ENCODE measurements at places on chromosomes 12 and 14.

DNA sequence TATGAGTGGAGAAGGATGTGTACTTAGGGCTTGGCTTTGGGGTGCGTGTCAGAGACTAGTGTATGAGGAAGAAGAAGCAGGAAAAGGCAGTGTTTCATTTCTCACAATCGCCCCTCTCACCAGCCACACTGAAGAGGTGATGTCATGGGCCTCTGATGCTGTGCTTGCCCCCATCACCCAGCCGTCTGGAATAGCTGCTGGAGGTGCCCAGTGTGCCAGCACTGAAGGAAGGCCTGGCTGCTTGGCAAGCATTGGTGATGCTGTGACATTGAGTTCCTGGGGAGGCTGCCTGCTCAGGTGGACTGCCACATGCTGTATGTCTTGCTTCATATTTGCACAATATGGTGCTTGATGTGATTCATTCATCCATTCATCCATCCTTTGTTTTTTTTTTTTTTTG is 56.2 kb downstream of the CRADD start:
- no peak for DNase-seq

DNA sequence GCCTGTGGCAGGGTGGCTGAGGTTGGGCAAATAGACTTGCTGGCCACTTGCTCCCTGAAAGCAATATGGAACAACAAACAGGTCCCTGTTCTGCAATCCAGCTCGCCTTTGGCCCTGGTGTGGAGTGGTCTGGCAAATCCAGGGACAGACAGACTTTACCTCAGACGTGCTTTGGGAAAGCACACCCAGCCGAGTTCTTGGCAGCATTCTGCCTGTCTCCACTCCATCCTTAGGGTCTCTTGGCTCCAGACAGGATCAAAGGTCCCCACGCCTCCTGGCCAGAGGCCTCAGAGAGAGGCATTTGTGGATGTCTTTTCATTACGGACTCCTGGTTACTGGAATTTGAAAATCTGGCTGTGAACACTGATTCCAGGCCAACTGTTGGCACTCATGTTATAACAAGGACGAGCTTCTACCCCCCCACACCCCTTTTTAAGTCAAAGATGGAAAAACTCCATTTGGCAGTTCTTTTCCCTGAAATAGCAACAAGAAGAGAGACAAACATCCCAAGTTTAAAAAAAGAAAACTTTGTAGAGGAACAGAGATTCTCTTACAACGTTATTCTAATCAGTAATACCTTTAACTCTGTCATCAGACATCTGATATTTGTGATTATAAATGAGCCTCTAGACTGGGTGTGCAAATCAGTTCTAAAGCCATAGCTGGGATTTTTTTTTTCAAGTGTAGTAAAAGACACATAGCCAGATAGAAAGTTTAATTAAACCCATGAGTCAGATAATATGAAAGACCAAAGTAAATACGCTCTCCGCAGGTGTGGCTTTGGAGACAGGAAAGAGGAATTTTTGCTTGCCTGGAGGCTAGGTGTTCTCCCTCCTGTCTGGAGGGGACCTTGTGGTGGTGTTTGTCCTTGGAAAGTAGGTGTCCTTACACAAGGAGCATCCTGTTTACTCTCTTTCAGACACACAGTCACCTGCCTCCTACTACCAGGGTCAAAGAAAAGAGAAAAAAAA is 60.7 kb downstream of the GALNT8 start:
- no peak for DNase-seq

GRCh38 chr12:27802511-27802910 is 22.5 kb upstream of the MANSC4 start:
- DNase-seq = no peak

GRCh38 chr14:68361231-68361630 is 431.6 kb downstream of the ZFP36L1 start:
- DNase-seq = no peak

GRCh38 chr14:85911044-85911443 is 381.1 kb downstream of the FLRT2 start:
- no peak for DNase-seq

- no peak for DNase-seq
These were observed 142.8 kb downstream of the LRFN5 start for GRCh38 chr14:41749429-41749828.

- no peak for DNase-seq
These were observed 735.7 kb downstream of the BCL11B start for GRCh38 chr14:98536256-98536655.

DNA sequence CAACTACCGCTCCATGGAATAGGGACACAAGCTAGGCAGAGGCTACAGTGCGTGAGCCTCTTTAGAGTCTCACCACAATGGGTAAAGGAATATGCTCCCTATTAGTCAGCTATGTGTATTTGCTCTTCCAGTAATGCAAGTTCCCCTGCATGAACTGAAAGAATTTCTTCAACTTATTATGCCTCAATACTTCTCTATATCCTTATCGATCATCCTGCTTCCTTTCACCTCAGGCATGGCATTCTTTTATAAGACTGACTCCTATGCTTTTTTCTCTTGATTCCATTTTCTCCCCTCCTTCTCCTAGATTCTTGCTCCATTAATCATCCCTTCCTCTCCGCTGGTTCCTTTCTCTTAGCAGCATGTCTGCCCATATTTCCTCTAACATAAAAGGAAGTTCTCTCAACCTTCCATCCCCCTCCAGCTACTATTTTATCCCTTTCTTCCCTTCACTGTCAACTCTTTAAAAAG is 94.5 kb upstream of the CPM start:
- DNase-seq = no peak

- DNase-seq = no peak
These were observed 12.9 kb downstream of the HECTD1 start for GRCh38 chr14:31194661-31195060.

GRCh38 chr14:60102389-60102788 is 10.7 kb downstream of the PCNX4 start:
- DNase-seq = no peak

DNA sequence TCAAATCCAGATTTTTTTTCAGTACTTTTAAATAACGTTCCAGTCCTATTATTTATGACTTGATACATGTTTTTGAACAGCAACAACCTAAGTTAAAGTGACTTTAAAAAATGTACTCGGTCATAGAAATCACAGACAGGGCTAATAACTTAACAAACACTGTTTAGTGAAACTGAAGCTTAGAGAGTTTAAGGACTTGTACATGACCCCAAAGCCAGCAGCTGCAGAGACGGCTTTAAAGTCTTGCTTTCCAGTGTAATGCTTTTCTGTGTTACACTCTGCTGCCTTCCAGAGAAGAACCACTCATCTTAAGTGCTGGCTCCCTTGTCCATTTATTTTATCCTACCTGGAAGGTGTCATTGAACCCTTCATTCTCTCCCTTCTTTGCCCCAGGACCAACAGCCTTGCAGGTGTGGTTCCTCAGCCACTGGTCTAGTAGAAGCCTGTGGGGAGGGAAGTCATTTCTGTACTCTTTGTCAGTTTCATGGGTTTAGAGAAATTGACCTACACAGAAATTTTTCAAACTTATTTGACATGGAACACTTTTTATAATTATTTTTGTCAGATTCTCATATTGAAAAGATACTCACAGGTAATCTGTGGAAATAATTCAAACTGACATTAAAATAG is 60.9 kb downstream of the NAV3 start:
- no peak for DNase-seq

GRCh38 chr12:69898236-69898635 is 73.2 kb downstream of the MYRFL start:
- no peak for DNase-seq

- DNase-seq = no peak
These were observed 206.3 kb upstream of the NOS1 start for GRCh38 chr12:117567644-117568216.

DNA sequence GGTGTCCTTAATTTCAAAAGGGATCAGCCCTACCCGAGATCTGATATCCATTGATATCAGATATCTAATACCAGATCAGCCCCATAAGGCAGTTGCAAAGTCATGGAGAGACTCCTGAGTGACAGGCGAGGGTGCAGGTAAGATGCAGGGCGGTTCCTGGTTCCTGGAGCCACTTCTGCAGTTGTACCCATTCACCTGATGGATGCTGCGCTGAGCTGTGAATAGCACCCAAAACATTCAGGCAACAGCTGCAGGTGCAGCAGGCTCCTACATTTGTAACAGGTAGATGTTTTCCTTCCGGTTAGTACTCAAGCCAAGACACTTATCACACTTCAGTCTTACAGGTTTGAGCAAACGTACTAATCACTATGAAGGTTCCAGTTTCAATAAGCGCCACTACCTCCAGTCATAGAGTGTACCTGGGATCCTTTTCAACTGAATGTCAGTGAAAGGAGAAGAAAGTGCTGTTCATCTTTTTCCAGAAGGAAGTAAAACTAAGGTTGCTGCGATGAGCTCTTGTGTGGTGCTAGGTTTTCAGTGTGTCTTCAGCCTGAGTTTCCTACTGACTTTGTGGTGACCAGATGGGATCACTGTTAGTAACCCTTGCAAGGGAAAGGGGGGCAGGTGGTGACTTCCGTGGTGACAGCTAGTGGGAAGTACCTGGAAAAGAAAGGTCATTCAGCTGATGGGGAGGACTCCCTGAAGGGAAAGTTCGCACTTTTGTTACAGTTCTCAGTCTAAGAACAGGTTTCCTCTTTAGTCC is 1.9 kb downstream of the ATP6V0A2 start:
- DNase-seq = peak; percentile 14

- DNase-seq = no peak
These were observed 150.2 kb downstream of the SRGAP1 start for GRCh38 chr12:63994704-63995103.

DNA sequence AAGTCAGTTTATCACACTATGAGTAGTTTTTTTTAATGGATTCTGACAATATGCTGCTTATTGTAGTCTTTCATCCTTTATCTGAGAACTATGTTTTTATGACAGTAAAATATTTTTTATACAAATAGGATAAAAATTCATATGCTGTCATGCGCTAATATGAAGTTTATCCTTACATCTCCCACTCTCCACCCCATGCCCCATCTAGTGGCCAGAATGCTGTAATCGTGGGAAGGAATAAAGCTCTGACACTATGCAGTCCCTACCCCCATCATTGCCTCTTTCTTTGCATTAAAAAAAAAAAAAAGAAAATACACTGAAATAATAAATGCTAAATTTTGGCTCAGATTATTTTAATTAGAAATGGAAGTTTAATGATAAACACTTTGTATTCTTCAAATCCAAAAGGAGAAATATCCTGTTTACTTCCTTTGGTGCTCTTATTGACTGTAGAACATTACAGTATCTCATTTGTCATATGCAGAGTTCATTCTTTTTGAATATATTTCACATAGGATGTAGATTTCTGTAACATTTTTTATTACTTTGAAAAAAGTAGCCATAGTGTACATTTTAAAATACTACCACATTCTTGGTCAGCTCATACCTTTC is 145.9 kb upstream of the SLCO1C1 start:
- no peak for DNase-seq

DNA sequence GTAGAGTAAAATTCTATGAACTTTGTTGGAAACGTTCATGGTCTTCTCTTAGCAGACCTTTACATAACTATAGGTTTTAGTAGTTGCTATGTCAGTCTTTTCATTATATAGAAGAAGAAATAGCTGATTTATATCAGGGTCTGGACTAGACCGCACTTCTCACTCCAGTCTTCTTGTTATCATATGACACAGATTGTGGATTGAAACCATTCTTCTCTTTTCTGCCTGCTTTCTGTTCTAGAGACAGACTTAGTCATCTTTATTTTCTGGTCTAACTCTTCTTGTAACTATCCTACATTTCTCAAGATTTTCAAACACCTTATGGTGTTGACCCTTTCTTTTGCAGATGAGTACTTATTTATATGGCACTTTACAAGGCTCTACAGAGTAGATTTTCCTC is 55.7 kb downstream of the PCNX1 start:
- no peak for DNase-seq

- no peak for DNase-seq
These were observed 781.2 kb downstream of the FLRT2 start for GRCh38 chr14:86311151-86311550.

DNA sequence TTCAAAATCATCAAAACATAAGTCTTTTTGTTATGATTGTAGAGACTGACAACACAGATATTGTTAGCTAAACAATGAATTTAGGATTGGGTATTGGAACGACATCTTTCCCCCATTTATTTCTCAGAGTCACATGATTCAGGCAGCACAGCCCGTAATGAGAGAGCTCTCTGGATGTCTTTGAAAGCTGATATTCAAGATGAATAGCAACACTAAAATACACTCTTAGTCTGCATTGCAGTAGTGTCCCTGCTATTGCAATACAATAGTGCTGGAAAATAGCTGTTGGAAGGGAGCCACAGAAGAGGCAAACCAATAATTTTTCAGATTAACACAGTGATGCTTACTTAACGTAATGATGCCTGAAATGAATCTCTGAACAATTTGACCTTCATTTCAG is 9.9 kb downstream of the GTSF1 start:
- DNase-seq = no peak

DNA sequence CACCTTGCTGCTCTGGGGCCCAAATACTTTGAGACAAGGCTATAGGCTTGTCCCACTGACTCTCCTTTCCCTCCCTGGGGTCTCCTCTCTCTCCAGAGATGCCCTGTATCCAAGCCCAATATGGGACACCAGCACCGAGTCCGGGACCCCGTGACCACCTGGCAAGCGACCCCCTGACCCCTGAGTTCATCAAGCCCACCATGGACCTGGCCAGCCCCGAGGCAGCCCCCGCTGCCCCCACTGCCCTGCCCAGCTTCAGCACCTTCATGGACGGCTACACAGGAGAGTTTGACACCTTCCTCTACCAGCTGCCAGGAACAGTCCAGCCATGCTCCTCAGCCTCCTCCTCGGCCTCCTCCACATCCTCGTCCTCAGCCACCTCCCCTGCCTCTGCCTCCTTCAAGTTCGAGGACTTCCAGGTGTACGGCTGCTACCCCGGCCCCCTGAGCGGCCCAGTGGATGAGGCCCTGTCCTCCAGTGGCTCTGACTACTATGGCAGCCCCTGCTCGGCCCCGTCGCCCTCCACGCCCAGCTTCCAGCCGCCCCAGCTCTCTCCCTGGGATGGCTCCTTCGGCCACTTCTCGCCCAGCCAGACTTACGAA is 3.1 kb downstream of the NR4A1 start:
- DNase-seq = no peak

- DNase-seq = no peak
These were observed 3.8 kb downstream of the GPD1 start for GRCh38 chr12:50107416-50108268.

GRCh38 chr12:10235761-10236631 is 23.3 kb downstream of the GABARAPL1 start:
- peak; percentile 68 for DNase-seq

- no peak for DNase-seq
These were observed 77.6 kb downstream of the MOK start for GRCh38 chr14:102227184-102227964.

DNA sequence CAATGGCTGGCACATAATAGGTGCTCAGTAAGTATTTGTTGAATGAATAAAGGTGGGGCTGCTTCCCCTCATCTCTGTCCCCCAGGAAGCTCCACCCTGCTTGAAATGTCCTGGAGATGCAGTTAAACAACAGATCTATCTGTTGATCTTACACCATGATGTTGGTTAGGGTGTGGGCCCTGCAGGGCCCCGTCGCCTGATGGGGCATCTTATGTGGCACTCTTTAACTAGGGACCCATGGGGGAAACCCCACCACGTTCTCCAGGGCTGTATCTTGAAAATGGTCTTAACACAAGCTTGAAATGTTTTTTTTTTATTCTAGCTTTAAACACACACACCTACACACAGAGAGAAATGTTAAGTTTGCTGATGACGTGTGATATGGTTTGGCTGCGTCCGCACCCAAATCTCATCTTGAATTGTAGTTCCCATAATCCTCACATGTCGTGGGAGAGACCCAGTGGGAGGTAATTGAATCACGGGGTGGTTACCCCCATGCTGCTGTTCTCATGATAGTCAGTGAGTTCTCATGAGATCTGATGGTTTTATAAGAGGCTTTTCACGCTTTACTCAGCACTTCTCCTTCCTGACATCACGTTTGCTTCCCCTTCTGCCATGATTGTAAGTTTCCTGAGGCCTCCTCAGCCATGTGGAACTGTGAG is 741.7 kb downstream of the VRK1 start:
- DNase-seq = no peak

Data from hematopoietic multipotent progenitor cell treated with erythropoietin and hydrocortisone succinate and interleukin-3 and kit ligand, for 15 days (in vitro differentiated cells).